T47D (cell line): ENCODE measurements at places on chromosomes 7 and 10.

DNA sequence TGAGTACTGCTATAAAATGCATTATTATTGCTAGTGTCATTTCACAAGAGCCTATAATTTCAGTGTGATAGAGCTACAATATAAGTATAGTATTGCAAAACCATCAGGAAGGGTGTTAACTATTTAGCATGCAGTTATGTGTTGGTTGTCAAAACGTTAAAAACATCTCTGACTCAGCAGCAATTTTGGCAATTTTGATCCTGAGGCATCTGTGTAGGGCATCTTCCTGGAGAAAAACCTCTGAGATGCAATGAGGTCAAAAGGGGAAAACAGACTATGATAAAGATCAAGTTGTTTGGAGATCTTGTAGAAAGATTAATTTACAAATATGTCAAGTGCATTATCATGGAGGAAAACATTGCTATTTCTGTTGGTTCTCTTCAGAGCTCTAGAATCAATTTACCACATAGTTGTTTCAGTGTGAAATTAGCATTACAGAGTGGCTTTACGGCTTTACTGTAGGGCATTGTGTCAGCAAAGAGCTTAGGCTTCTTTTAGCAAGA is 5.3 kb downstream of the CFTR start:
- DNase-seq, result no peak

DNA sequence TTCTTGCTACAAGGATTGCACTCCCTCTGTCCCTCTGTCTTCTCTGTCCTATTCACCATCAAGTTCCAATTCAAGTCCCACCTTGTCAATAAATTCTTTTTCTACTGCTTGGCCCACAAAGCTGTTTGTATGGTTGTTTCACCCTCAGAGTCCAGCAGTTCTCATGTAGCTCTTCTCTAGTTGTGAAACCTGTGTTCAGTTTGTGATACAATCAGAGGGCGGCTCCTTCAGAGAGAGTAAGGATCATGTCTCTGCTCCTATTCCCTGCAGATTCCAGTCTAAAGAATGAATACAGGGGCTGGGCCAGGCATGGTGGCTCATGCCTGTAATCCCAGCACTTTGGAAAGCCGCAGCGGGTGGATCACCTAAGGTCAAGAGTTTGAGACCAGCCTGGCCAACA is 126.6 kb upstream of the BET1 start:
- no peak for DNase-seq

GRCh38 chr7:139232377-139232717 is 1.3 kb downstream of the UBN2 start:
- no peak for DNase-seq

- DNase-seq, result no peak
Observed at GRCh38 chr10:130804778-130805634, 506.5 kb downstream of the TCERG1L start.

GRCh38 chr10:71266147-71266917 is 52.7 kb upstream of the SLC29A3 start:
- DNase-seq, result peak; percentile 78

DNA sequence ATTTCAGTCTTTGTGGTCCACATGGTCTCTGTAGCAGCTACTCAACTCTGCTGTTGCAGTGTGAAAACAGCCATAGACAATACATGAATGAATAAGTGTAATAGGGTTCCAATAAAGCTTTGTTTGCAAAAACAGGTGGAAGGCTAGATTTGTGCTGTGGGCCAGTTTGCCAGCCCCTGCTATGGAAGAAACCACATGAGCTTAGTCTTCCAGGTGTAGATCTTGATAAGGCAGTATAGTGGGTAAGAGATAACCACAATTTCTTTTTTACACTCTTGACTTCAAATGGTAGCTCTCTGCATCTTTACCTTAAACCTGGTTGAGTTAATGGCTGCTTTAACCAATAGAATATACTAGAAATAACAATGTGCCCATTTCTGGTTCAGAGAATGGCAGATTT is 135.0 kb upstream of the PALS2 start:
- DNase-seq, result no peak

- DNase-seq, result no peak
Observed at GRCh38 chr7:70208236-70209063, 610.2 kb downstream of the AUTS2 start.

GRCh38 chr10:17202999-17203398 is 1.5 kb upstream of the TRDMT1 start:
- DNase-seq, result peak; percentile 43

- no peak for DNase-seq
Observed at GRCh38 chr7:158093156-158093796, 494.3 kb downstream of the PTPRN2 start.

DNA sequence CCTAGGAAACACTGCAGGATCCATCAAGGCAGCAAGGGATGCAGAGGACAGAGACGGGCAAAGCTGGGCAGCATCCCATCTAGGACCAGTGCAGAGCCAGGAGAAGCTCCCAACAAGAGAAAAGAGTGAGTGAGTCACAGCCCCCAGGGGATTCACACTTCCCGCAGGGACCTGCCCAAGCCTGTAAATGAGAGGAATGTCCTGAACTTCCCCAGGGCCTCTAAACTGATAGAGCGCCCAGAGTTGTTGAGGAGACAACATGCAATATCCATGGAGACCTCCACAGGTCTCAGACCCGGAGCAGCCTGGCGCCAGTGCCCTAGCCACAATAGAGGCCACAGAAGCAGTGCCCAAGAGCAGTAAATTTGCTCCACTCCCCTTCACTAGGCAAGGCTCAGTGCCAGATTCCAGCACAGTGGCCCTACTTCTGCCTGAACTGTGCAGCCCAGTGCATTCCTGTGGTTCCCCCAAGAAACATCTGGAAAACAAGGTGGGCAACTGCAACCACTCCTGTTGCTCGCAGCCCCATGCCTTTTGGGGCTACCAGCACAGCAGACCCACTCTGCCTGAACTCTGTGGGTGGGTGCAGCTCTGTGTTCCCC is 567.5 kb downstream of the POM121L12 start:
- DNase-seq, result no peak

- DNase-seq, result no peak
Observed at GRCh38 chr7:8373851-8374250, 59.6 kb upstream of the NXPH1 start.

DNA sequence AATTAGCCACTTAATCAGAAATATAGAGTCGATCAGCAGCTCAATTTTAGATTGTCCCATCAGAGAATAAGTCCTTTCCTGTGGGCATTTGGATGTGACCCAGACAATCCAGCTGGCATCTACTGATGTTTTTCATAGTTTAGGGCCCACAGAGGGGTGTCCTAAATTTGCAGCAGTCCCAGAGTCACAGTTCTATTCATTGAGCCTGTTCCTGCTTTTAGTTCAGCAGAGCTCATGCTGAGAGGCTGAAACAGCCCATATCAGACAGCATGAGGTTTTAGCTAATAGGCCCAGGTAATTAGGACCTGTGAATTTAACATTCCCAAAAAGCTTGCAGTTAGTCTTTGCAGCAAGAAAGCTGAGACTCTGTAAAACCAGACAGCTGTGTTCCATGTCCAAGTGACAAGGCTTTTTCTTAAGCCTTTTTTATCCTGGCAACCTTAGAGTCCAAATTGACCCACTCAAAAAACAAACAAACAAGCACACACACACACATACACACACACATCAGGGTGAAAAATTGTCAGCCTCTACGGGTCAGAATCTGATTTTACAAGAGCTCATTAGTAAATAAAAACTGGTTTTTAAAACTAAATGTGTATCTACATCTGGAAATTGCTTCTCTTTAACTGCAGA is 33.7 kb downstream of the ANKIB1 start:
- DNase-seq, result no peak
